Karpas-422 (cell line): ENCODE measurements at places on chromosomes 5 and 9. TPM values are rescaled to one million over a fixed set of nuclear protein-coding genes. Genes with fewer than 3 reads are reported as not detected.

Gene SOHLH1
- not detected in 2 replicates for total RNA-seq

Gene TOR1B
- total RNA-seq = 10.5 and 14.2 TPM in 2 replicates

Gene NME5
- 1.3 and 2.0 TPM in 2 replicates for total RNA-seq

DNA sequence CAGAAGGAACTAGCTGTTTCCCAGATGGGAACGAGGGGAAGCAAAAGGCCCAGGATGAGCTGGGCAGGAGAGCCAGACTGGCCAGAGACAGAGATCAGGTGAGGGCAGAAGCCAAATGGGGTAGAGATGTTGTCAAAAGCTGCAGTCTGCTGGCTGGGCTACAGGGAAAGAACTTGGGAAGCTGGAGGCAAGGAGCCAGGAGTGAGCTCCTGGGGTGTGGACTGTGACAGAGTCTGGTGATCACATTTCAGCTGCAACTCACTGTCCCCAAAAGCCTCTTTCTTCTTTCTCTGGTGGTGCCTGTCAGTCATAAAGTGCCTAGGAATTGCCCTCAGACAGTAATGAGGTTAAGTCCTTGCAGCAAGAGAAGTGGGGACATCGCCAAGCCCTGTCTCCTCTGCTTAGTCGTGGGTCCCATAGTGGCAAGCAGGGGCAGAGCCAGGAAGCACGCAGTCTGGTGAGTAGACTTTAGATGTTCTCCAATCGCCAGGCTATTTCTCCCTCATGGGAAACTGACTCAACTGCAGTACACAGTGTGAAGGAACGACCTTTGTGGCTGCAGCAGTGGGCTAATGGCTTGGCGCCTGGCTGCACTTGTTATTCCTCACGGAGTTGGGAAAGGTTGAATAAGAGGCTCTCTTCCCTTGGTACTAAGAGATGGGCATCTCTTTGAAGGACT lies 2.5 kb upstream of the FSD1L start:
- peaks cover 10% of the 10 kb centered on the region for H3K4me1 ChIP-seq
- no peaks in the 10 kb centered on the region for H3K36me3 ChIP-seq
- H3K27ac ChIP-seq = no peak overlapping the region
- H3K27me3 ChIP-seq = no peaks in the 10 kb centered on the region
- no peak overlapping the region for H3K4me3 ChIP-seq

DNA sequence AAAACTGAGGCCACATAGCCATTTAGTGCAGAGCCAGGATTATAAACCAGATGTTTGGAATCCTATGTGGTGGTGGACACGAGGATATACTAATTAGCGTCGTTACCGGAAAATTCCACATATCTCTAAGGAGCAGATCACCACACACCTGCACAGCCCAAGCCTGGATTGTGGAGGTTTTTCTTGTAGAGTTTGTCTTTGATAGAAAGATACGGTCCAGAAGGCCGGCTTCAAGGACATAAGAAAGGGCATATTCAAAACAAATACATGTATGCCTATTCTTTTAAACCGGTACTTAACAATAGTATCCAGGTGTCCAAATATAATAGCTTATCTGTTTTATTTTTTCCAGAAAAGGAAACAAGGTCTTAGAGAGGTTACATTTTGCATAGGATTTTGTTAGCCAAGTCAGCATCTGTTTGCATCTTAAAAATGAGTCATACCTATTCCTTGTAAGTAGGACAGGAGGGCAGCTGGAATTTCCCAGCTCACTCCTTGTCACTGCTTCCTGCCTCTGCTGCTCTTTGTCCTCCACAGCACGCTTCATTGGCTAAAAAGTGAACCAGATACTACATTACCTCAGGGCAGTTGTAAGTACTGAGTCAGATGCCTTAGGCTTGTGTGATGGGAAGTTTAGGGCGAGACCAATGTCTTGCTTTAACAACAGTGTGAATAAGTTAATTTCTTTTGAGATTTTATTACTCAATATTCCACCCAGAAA lies 3.6 kb downstream of the TMC1 start:
- H3K36me3 ChIP-seq = no peaks in the 10 kb centered on the region
- DNase-seq = no peak
- H3K4me1 ChIP-seq = no peaks in the 10 kb centered on the region
- H3K27me3 ChIP-seq = no peaks in the 10 kb centered on the region

DNA sequence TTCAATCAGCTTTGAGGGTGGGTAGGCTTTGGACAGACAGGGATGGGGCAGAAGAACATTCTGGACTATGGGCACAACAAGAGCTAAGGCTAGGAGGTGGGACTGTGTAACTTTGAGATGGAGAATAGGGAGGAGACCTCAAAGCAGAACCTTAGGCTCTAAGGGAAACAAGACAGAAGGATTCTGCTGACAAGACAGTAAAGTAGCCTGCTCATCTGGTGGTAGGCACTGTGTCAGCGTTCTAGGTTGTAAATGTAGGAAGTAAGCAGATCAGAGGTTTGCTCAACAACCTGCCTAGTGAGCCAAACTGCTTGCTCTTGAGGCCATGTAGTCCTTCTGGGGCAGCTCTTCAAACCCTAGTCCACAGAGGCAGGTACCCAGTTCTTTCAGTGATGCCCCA lies 15.0 kb upstream of the IL12B start:
- no peak overlapping the region for H3K4me3 ChIP-seq
- no peak for DNase-seq
- no peaks in the 10 kb centered on the region for H3K27me3 ChIP-seq
- no peaks in the 10 kb centered on the region for H3K4me1 ChIP-seq
- no peak overlapping the region for H3K27ac ChIP-seq

Gene SLC34A3
- not detected in 2 replicates for total RNA-seq

- H3K4me1 ChIP-seq = no peaks in the 10 kb centered on the region
- no peak overlapping the region for H3K27ac ChIP-seq
- DNase-seq = no peak
- no peak overlapping the region for H3K4me3 ChIP-seq
- no peaks in the 10 kb centered on the region for H3K36me3 ChIP-seq
Observed at GRCh38 chr9:126658956-126659555, 45.3 kb downstream of the LMX1B start.

- H3K27me3 ChIP-seq = no peaks in the 10 kb centered on the region
- no peak overlapping the region for H3K27ac ChIP-seq
- no peak overlapping the region for H3K4me3 ChIP-seq
- no peak for DNase-seq
Observed at GRCh38 chr9:129650680-129651235, 8.8 kb upstream of the ASB6 start.

DNA sequence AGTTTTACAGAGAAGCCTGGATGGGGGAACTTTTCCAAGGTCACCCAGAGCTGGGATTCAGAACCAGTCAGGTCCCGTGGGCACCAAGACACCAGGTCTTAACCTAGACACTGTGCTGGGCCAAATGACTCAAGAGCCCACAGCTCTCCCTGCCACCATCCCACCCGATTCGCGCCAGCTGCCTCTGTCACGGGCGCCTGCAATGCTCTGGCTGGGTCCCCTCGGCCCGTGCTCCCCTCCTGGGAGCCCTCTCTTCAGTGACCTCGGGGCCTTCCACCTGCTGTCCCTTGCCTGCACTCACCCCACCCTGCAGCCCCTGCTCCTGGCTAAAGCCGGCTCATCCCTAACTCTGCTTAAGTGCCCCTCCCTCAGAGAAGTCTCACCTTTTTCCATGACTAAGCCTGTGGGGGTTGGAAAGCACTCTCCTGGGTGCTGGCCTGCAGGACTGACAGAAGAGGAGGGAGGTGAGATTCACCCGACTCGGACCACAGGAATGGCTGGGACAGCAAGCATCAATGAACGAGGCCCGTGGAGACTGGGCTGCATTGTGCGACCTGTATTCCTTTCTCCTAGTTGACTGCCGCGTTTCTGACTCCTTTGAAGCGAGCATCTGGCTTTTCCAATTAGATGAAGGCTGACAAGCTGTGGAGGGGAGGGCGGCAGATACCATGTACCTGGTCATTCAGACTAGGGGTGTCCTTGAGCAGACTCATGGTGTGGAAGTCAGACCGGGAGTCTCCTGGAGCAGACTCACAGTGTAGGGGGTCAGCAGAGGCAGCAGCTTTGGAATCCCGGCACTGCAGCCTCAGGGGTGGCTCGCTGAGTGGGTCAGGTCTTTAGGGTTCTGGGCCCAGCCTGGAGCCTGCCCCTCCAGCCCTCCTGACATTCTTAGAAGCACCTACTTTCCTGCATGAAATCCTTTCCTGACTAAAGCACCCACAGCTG lies 5.8 kb upstream of the IL4 start:
- H3K27ac ChIP-seq = no peak overlapping the region
- no peak overlapping the region for H3K4me3 ChIP-seq
- no peaks in the 10 kb centered on the region for H3K36me3 ChIP-seq
- peaks cover 8% of the 10 kb centered on the region for H3K4me1 ChIP-seq
- no peak for DNase-seq
- H3K27me3 ChIP-seq = no peaks in the 10 kb centered on the region

DNA sequence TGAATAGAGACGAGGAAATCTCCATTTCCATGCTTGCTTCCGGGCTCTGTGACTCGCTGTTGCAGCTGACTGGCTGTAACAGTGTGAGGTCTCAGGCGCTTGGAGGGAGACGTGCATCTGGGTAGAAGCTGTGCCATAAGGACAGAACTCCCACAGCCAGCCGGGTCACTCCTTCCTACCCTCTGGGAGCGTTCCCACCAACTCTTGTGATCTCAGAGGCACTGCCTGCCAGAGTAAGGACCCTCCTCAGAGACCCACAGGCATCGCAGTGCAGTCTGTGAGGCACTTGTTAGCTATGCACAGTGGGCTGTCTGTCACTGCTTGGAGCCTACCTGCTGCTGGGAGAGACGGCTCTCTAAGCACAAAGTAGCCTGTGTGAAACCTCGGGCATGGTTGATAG lies 203.4 kb upstream of the SEMA6A start:
- no peak overlapping the region for H3K27ac ChIP-seq
- no peaks in the 10 kb centered on the region for H3K4me1 ChIP-seq

DNA sequence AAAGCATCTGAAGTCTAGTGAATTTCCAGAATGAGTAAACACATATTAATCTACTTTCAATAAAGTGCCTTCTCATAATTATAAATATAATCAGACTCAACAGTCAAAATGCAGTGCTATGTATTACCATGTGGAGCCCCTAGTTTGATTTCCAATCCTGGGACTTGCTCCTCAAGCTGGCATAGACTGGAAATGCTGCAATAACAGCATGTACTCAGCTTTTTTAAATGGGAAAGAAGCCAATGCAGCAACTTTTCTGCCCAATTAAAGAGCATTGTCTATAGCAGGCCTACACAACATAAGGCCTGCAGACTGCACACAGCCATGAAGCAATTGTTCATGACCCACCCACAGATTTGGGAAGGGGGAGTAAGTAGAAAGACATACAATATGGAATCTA lies 103.2 kb downstream of the NR2F1-AS1 start:
- no peak for DNase-seq
- H3K27ac ChIP-seq = no peak overlapping the region
- H3K4me1 ChIP-seq = no peaks in the 10 kb centered on the region
- no peak overlapping the region for H3K4me3 ChIP-seq
- H3K36me3 ChIP-seq = no peaks in the 10 kb centered on the region

DNA sequence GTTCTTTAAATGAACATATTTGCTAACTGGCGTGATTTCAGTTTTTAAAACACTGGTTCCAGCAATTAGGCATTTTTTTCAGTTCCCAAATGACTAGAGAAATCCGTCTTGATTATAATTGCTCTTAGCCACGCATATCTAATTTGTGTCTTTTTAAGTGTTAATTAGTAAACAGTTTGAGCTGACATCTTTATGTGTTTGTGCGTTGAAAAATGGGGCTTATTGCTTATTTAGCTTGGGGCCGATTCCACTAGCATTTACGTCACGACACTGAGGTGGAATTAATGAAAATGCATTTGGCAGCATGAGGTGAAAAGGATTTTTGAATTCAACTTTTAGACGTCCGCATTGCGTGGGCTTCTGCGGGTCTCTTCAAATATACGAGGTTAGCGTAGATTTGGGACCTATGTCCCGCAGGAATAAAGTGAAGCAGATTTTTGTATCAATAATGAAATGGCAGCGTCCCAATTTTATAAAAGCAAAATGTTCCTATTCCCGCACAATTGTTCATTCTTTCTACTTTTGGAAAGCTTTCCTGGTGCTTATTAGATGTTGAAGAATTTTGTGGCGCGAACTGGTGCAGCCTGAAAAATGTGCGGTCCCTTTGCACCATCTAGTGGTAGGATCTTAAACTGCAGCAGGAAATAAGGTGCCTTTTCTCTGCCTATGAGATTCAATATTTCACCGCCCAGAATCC lies 122.7 kb upstream of the LMX1B start:
- peak; percentile 87 for DNase-seq
- H3K4me3 ChIP-seq = no peak overlapping the region
- no peaks in the 10 kb centered on the region for H3K36me3 ChIP-seq
- H3K4me1 ChIP-seq = peaks cover 4% of the 10 kb centered on the region; the same call in 1 of the 2 replicates
- H3K27me3 ChIP-seq = no peaks in the 10 kb centered on the region

DNA sequence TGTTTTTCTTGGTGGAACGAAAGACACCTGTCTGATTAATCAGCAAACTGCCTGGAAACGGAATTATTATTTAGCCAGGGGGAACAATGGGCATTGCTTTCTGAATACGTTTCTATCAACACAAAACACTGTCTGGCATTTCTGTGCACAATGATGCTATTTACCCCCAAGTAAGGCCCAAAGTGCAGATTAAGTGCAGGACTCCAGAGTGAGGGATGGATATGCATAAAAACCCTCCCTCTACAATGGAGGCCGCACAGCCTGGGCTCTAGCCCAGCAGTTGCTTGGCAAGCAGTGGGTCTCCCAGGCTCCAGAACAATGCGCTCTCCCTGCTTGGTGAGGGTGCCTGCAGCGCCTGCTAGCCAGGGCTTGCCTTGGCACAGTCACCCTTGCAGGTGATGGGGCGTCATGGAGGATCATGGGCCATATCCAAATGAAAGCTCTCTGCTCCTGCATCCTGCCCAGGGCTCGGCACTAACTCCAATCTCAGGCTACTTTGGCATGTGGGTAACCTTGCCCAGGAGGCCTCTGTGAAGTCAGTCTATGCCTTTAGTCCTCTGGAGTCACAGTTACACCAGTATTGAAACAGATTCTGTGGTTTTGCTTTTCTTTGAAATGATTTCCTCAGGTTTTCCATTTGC lies 11.5 kb upstream of the SPATA24 start:
- no peaks in the 10 kb centered on the region for H3K27me3 ChIP-seq
- no peak overlapping the region for H3K27ac ChIP-seq
- no peak overlapping the region for H3K4me3 ChIP-seq
- no peak for DNase-seq
- H3K4me1 ChIP-seq = peaks cover under 1% of the 10 kb centered on the region
